Mesenchymal stem cell (in vitro differentiated cells and primary cell): ENCODE measurements at places on chromosomes 12 and 14.
A peak's percentile ranks its signal among the peaks of the same experiment; 100 is the strongest.

- DNase-seq = peak; percentile 69
Measured at GRCh38 chr12:19129486-19130223, at the start of gene PLEKHA5. Gene PLEKHA5, plus strand, starts transcription at chr12:19129733. Its CDS starts 67 bp downstream, at chr12:19129800.

GRCh38 chr14:65011538-65011937 lies 24.8 kb downstream of the FNTB start:
- DNase-seq = no peak

- DNase-seq = no peak
Measured at GRCh38 chr12:30866256-30866655, 60.3 kb upstream of the TSPAN11 start.

- DNase-seq = no peak
Measured at GRCh38 chr12:15225136-15225862, 4.1 kb upstream of the RERG start.

- DNase-seq = no peak
Measured at GRCh38 chr12:11824069-11824468, 174.6 kb downstream of the ETV6 start.
